Astrocyte (in vitro differentiated cells and primary cell): ENCODE measurements at places on chromosomes 12 and 14. TPM values are rescaled to one million over a fixed set of nuclear protein-coding genes. Genes with fewer than 3 reads are reported as not detected.

- no peak for DNase-seq
Measured at GRCh38 chr14:59566725-59567124, 9.9 kb downstream of the CCDC175 start.

GRCh38 chr14:56211844-56212243, 93.6 kb downstream of the PELI2 start:
- no peak for DNase-seq

DNA sequence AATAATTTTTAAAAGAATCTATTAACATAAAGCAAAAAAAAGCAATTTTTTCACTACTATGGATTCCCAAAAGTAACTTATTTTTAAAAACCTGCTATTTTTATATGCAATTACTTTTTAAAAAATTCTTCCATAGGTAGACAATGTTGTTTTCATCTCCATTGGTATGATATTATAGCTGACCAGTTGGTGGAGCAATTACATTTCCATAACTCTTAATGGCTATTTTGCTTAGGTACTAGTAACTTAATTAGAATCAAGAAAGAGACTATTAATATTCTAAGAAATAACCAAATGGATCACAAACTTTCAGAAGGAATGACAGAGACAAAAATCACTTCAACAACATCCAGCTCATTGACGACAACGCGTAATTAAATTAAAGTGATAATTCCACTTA, 64.7 kb upstream of the PTCSC3 start:
- no peak for DNase-seq

- DNase-seq, result no peak
Measured at GRCh38 chr12:28574746-28575592, 384.7 kb downstream of the CCDC91 start.

GRCh38 chr14:79294499-79294898, 916.8 kb downstream of the DIO2 start:
- peak; percentile 42 for DNase-seq

DNA sequence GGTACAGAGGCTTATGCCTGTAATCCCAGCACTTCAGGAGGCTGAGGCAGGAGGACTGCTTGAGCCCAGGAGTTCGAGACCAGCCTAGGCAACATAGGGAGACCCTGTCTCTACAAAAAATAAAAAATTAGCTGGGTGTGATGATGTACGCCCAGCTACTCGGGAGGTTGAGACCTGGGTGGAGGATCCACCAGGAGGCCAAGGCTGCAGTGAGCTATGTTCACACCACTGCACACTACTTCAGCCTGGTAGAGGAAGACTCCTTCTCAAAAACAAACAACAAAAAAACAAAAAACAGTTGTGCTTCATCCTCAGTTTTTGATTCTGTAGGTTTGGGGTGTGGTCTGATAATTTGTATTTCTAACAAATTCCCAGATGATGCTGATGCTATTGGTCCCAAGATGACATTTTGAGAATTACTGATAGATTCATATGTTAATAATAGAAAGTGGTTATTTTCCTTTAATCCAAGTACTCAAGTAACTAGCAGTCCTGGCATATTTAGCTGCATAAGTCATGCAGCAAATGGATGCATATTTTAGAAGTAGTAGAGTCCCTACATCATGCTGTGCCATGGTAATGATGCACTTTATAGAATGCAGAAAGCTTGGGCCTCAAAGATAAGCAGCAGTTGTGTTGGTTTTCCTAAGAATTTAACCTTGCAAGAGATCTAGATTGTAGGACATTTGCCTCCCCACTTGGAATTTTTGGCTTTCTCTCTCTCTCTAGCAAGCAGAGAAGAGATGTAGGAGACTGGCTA, 76.1 kb upstream of the PAWR start:
- peak; percentile 72 for DNase-seq

GRCh38 chr14:102922490-102923200, at the start of gene AMN:
TSS of gene AMN (plus strand) at chr14:102922663. CDS start at chr14:102922689, 26 bp downstream.
- no peak for DNase-seq

DNA sequence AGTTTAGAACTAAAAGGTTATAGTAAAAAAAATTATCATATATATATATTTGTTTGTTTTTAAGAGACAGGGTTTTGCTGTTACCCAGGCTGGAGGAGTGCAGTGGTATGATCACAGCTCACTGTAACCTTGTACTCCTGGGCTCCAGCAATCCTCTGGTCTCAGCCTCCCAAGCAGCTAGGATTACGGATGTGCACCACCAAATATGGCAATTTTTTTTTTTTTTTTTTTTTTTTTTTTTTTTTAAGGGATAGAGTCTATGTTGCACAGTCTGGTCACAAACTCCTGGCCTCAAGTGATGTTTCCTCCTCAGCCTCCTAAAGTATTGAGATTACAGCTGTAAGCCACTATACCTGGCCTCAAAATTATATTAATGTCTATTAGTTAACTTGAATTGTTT, 48.7 kb downstream of the PAPLN start:
- DNase-seq, result no peak

GRCh38 chr14:53126731-53127130, 26.4 kb downstream of the DDHD1 start:
- DNase-seq, result no peak

DNA sequence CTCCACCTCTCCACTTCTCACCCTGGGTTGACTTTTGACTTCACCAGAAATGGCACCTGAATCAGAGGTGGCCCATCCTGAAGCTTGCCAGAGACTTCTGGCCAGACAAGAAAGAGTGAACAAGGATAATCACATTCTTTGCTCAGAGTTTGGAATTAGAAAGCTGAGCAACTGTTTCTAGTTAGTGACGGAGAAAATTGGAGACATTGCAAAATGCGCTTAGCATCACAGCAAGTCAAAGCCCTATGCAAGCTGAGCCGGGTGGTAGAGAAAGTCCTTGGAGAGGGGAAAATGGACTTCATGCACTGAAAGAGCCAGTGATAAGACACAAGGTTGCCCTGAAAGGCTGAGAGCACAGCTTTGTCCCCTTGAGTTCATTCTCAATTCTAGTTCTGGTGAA, 161.8 kb downstream of the PAH start:
- DNase-seq, result no peak

The PYM1 gene
- total RNA-seq, result 31.5 and 33.6 TPM in 2 replicates

The MUCL1 gene
- total RNA-seq, result not detected in 2 replicates

The TRHDE gene
- total RNA-seq, result 0.87 and 1.4 TPM in 2 replicates

The LHX5 gene
- total RNA-seq, result 0.25 TPM in 1 of 2 replicates, not detected in the other
